Activated T-cell treated with anti-CD3 and anti-CD28 coated beads, Interleukin-2, amount 50 U/mL, for 24 hours (primary cell): ENCODE measurements at places on chromosomes 11 and 22.

GRCh38 chr22:46934746-46935491, 172.5 kb downstream of the TBC1D22A start:
- peaks cover 40% of the 10 kb centered on the region for H3K4me1 ChIP-seq
- H3K27ac ChIP-seq: peak overlapping the region; percentile 71
- no peaks in the 10 kb centered on the region for H3K27me3 ChIP-seq
- no peak for DNase-seq

- H3K27ac ChIP-seq: no peak overlapping the region
- peak; percentile 86 for DNase-seq
- H3K36me3 ChIP-seq: no peaks in the 10 kb centered on the region
- H3K4me1 ChIP-seq: no peaks in the 10 kb centered on the region
- H3K27me3 ChIP-seq: no peaks in the 10 kb centered on the region
These were observed 31.2 kb downstream of the PDE2A start for GRCh38 chr11:72642884-72643522.

- peak; percentile 93 for DNase-seq
- H3K36me3 ChIP-seq: no peaks in the 10 kb centered on the region
- no peaks in the 10 kb centered on the region for H3K27me3 ChIP-seq
- peak within 1 kb of the TSS; percentile 77 for H3K27ac ChIP-seq
- peak within 1 kb of the TSS; percentile 76 for H3K4me3 ChIP-seq
These were observed at the start of gene CAPN5 for GRCh38 chr11:77066229-77067042. TSS of gene CAPN5 (plus strand) at chr11:77066971. CDS start at chr11:77084887, 17,916 bp downstream.

DNA sequence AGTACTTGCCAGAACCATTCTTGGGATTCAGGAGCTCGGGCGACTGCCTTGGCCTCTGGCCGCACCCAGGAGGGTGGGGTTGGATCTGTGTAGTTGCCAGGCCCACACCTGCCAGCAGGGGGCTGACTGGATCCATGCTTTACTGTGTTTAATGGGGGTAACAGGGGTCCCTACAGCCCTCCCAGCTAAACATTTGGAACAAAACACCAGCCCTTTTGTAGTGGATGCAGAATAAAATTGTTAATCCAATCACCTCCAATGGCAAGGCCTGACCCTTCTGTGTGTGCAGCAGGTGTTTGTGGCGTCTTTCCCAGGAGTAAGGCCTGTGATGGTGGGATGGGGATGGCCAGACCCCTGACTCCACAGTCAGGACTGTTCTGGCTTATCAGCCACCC, 22.5 kb downstream of the SUN2 start:
- H3K27ac ChIP-seq: peak overlapping the region; percentile 83
- peaks cover 100% of the 10 kb centered on the region for H3K36me3 ChIP-seq
- H3K27me3 ChIP-seq: no peaks in the 10 kb centered on the region
- H3K4me3 ChIP-seq: no peak overlapping the region

DNA sequence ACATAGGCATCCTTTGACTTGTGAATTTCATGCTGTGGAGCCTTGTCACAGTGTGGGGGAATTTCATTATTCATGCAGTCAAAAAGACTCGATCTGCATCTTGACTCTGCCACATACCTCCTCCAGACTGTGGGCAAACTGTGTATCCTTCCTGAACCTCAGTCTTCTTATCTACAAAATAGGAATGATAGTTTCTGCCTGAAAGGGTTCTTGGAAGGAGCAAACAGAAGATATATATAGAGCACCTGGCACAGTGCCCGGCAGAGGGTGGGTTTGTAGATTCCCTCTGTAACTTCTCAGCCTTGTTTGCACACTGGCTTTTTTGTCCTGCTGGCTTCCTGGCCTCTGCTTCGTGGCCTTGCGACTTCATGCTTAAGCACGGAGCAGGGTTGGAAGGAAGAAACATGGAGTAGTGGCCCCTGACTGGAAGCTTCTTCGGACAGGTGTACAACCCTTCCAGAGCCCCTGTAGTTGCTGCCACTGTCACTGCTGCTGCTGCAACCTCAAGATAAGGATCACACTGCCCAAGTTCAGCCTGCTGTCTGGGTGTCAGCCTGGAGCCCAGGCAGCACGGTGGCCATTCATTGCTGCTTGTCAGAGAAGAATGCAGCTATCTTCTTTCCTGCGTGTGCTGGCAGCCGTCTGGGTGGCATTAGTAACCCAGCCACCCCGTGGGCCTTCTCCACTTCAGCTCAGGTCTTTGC, 106.4 kb downstream of the MICAL2 start:
- H3K27me3 ChIP-seq: no peaks in the 10 kb centered on the region
- peaks cover 51% of the 10 kb centered on the region for H3K4me1 ChIP-seq
- H3K27ac ChIP-seq: peak overlapping the region; percentile 41
- peaks cover 100% of the 10 kb centered on the region for H3K36me3 ChIP-seq
- no peak for DNase-seq

DNA sequence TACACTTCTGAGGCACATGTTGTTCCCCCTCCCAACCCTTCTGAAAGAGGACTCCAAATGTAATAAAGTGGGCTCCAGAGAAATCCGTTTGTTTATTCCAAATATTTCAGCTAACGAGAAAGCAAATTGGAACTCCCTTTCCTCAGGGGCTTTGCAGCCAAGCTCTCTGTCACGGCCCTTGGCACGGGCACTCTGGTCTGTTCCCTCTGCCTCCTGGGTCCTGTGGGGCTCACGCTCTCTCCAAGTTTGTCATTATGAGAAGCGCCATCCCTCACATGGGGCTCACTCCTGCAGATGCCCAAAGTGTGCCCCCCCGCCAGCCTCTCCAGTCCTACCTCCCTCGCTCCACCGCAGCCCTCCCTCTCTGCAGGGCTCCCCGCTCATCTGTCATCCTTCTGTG, 125.4 kb upstream of the POU2AF2 start:
- H3K27ac ChIP-seq: no peak overlapping the region
- no peak overlapping the region for H3K4me3 ChIP-seq
- H3K27me3 ChIP-seq: peaks cover 7% of the 10 kb centered on the region
- H3K4me1 ChIP-seq: no peaks in the 10 kb centered on the region

DNA sequence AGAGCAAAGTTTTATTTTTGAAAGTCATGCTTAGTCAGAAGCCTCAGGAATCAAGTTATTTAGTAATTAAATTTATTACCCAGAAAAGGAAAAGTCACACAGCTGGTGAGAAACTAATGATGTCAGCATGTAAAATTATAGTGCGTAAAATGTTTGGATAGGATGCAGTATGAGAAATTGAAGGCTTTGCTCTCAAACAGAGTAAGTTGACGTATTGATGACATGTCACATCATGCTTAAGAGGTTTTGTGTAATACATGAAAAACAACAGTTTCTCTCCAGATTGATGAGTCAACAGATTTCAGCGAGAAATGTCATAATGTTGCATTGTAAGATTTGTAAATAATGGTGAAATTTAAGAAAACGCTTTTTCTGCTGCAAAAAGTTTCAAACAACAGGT, 769.8 kb downstream of the METTL15 start:
- no peak for DNase-seq
- no peak overlapping the region for H3K27ac ChIP-seq
- no peaks in the 10 kb centered on the region for H3K27me3 ChIP-seq
- H3K4me1 ChIP-seq: no peaks in the 10 kb centered on the region
- H3K36me3 ChIP-seq: no peaks in the 10 kb centered on the region

DNA sequence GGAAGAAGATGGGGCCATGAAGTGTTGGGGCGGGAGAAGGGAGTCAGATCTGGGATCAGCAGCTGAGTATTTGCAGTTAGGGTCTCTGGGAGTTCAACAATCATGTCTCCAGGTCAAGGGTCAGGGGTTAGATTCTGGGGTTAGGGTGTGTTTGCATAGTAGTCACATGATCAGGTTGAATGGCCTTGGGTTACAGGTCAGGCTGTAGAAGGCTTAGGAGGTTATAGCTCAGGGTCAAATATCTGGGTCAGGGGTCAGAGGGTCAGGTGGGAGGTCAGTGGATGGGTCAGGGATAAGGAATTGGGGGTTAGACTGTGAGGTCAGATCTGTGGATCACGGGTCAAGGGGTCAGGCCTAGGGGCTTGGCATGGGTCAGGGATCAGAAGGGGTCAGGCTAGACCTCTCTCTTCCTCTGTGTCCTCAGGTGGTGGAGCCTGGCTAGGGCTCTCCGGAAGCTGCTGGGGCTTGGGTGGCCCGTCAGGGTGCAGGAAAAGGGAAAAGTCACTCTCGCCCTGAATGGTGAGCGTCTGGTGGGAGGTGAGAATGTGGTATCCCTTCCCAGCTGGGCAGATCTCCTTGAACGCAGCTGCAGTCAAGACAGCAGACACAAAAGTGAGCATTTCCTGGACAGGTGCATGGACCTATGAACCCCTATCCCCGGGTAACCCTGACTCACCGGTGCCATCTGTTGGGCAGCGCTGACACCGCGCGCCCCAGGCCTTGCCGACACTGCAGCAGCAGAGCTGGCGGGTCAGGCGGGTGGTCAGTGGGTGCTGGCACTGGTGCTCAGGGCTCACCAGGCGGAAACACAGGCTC, 6.4 kb downstream of the LTBP3 start:
- peak overlapping the region; percentile 54 for H3K27ac ChIP-seq
- no peaks in the 10 kb centered on the region for H3K27me3 ChIP-seq
- H3K4me3 ChIP-seq: no peak overlapping the region
- DNase-seq: peak; percentile 77
- peaks cover 73% of the 10 kb centered on the region for H3K4me1 ChIP-seq

DNA sequence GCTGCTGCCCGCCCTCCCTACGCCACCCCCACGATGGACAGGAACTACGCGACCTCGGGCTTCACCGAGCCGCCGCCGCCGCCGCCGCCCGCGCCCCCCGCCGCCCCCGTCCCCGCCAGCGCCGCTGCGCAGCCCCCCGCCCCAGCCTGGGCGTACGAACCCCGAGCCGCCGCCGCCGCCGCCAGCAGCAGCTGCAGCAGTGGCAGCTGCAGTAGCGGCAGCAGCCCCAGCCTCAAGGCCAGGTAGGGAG, 407 bp downstream of the QSER1 start:
- H3K27ac ChIP-seq: peak overlapping the region; percentile 97
- peaks cover 21% of the 10 kb centered on the region for H3K36me3 ChIP-seq
- H3K4me3 ChIP-seq: peak overlapping the region; percentile 98
- peaks cover 40% of the 10 kb centered on the region for H3K4me1 ChIP-seq
- no peaks in the 10 kb centered on the region for H3K27me3 ChIP-seq
- no peak for DNase-seq

GRCh38 chr22:24338726-24339451, 68.3 kb downstream of the SPECC1L start:
- H3K27me3 ChIP-seq: no peaks in the 10 kb centered on the region
- no peak for DNase-seq
- peaks cover 1% of the 10 kb centered on the region for H3K4me1 ChIP-seq
- H3K27ac ChIP-seq: peak overlapping the region; percentile 9

DNA sequence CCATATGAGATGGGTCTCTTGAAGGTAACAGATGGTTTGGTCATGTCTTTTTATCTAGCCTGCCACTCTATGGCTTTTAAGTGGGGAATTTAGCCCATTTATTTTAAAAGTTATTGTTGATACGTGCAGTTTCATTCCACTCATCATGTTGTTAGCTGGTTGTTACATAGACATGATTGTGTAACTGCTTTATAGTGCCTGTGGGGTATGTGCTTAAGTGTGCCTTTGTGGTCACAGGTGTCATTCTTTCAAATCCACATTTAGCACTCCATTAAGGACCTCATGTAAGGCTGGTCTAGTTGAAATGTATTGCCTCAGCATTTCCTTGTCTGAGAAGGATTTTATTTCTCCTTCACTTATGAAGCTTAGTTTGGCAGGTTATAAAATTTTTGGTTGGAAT, 263.8 kb upstream of the LUZP2 start:
- H3K27me3 ChIP-seq: no peaks in the 10 kb centered on the region
- no peaks in the 10 kb centered on the region for H3K4me1 ChIP-seq
- H3K4me3 ChIP-seq: no peak overlapping the region
- no peaks in the 10 kb centered on the region for H3K36me3 ChIP-seq
- no peak for DNase-seq

GRCh38 chr11:128498721-128499245, 88.6 kb downstream of the ETS1 start:
- peak overlapping the region; percentile 79 for H3K4me3 ChIP-seq
- peaks cover 94% of the 10 kb centered on the region for H3K36me3 ChIP-seq
- H3K27me3 ChIP-seq: no peaks in the 10 kb centered on the region
- no peak for DNase-seq

- no peaks in the 10 kb centered on the region for H3K36me3 ChIP-seq
- H3K27me3 ChIP-seq: no peaks in the 10 kb centered on the region
- peak; percentile 15 for DNase-seq
- no peak overlapping the region for H3K4me3 ChIP-seq
These were observed 87.7 kb downstream of the CDKN1C start for GRCh38 chr11:2797741-2798361.

DNA sequence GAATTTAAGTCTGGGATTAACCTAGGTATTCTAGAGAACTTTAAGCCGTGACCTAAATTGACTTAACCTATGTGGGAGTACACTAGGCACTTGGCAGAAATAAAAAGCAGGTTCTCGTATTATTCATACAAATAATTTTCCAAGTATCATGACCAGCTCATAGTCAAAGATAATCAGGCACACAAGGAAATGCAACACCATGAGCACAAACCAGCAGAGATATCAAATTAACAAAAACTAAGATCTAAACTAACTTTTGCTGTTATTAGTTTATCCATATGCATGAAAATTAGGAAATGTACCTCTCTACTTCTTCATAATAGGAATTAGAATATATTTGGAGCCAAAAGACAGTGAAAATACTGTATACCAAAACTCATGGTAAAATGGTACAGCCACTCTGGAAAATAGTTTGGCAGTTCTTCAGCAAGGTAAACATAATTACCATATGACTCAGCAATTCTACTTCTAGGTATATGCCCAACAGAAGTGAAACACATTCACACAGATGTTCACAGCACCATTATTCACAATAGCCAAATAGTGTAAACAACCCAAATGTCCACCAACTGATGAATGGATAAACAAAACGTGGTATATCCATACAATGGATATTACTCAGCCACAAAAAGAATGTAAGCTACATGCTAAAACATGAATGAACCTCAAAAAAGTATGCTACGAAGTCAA, 154.1 kb downstream of the ENTHD1 start:
- no peak overlapping the region for H3K4me3 ChIP-seq
- H3K36me3 ChIP-seq: no peaks in the 10 kb centered on the region
- DNase-seq: no peak

DNA sequence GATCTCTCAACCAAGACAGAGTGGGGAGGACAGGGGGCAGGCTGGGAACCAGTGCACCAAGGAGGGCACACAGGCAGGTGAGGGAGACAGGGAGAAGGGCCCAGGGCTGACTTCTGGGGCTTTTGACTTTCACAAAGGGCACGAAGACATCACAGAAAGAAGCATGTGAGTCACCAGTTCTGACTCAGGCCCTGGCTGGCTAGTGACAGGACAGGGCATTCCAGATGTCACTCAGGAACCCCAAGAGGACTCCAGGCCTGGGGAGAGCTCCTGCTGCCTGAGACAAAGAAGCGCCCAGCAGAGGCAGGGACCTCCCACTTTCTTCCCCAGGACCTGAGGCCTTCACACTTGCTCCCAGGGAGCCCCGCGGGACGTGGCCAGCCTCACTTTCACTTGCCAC, 497.2 kb downstream of the BUD13 start:
- DNase-seq: no peak
- H3K4me1 ChIP-seq: no peaks in the 10 kb centered on the region
- H3K36me3 ChIP-seq: no peaks in the 10 kb centered on the region
- H3K27me3 ChIP-seq: peaks cover 24% of the 10 kb centered on the region
